ENCODE measurements at places on chromosomes 16 and 17.

DNA sequence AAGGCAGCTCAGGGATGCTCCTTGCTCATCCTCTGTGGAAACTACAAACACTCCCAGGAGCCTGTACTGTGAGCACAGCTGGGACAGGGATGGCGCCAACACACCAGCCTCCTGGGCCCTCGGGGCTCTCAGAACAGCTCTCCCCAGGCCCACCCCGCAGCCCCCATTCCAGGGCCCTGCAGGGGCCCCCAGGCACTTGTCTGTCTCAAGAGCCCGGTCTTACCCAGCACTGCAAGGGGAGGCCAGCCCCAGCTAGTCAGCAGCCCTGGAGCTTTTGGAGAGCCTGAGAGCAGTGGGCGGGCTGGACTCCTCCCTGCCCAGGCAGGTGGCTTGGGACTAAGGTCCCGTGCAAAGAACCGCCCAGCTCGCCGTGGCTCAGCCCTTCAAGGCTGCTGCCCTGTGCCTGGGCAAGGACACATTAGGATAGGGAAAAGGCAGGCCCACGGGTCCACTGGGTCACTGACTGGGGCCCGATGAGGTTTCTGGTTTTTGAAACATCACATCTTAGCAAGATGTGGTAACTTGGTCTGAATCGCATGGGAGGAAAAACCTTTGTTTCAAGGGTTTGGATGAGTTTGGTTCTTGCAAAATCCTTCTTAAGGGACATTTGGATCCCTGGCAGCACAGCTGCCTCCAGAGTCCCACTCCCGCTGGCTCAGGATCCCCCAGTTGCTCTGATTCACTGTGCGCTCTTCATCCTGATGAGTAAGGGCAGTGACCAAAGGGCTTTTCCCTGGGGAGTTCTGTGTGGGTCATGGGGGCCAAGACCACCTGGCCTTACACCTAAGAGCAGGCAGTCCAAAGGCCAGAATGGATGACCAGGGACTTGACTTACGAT is 2.8 kb downstream of the DNASE1L2 start:
- DNase-seq = no peak

GRCh38 chr17:7411427-7411750 is 3.7 kb downstream of the NLGN2 start:
- DNase-seq = no peak

GRCh38 chr17:40432864-40433528 is 10.3 kb upstream of the IGFBP4 start:
- DNase-seq = no peak

- no peak for DNase-seq
Measured at GRCh38 chr17:49787884-49788477, 500 bp upstream of the KAT7 start.

GRCh38 chr17:37700881-37701280 is 44.0 kb downstream of the HNF1B start:
- DNase-seq = no peak

GRCh38 chr16:2237493-2238149 is 1.4 kb downstream of the DNASE1L2 start:
- no peak for DNase-seq
